Left ventricle myocardium superior (tissue), 1 donor: ENCODE measurements at places on chromosomes 2 and 18. TPM values are rescaled to one million over a fixed set of nuclear protein-coding genes. Genes with fewer than 3 reads are reported as not detected.

Gene UGT1A8
- total RNA-seq: not detected

Gene CDH7
- total RNA-seq: 0.05 TPM

Gene MATN3
- 0.32 TPM for total RNA-seq

Gene RSAD2
- 4.8 TPM for total RNA-seq

Gene DOK6
- total RNA-seq: 15.5 TPM

Gene CD302
- total RNA-seq: 19.9 TPM

Gene SATB2
- total RNA-seq: 1.3 TPM

Gene SMIM21
- not detected for total RNA-seq

Gene GALNT14
- total RNA-seq: 0.45 TPM

Gene ANTXR1
- total RNA-seq: 28.9 TPM

Gene PKDCC
- total RNA-seq: 77.1 TPM

Gene ZNF385B
- total RNA-seq: 4.1 TPM

Gene NETO1
- total RNA-seq: not detected

Gene FKBP1B
- total RNA-seq: 3.2 TPM

Gene CRIM1
- total RNA-seq: 26.0 TPM

Gene ARHGAP15
- total RNA-seq: 4.2 TPM

Gene ICOS
- total RNA-seq: not detected

Gene FAM237A
- 2.0 TPM for total RNA-seq

Gene SDC1
- total RNA-seq: 0.42 TPM

Gene FTCDNL1
- 2.0 TPM for total RNA-seq

Gene THSD7B
- total RNA-seq: 0.45 TPM

Gene COBLL1
- total RNA-seq: 17.0 TPM

Gene IL36B
- not detected for total RNA-seq

Gene ARID5A
- total RNA-seq: 6.9 TPM

Gene GRB14
- 27.8 TPM for total RNA-seq

Gene SERPINB12
- not detected for total RNA-seq

Gene PPP1R1C
- 25.2 TPM for total RNA-seq

Gene AKAIN1
- not detected for total RNA-seq

Gene FAP
- total RNA-seq: 1.3 TPM
